ENCODE measurements at places on chromosomes 11 and 22. TPM values are rescaled to one million over a fixed set of nuclear protein-coding genes. Genes with fewer than 3 reads are reported as not detected.

The MYOD1 gene
- total RNA-seq, result not detected

- DNase-seq, result no peak
Measured at GRCh38 chr22:37420686-37421467, 6.4 kb downstream of the ELFN2 start.

The OR51G2 gene
- not detected for total RNA-seq

GRCh38 chr22:43828998-43829782, 17.1 kb upstream of the EFCAB6 start:
- no peak for DNase-seq

The TEAD1 gene
- total RNA-seq, result 0.31 TPM

Measured in activated T-cell treated with anti-CD3 and anti-CD28 coated beads, Interleukin-2, amount 50 U/mL, for 72 hours (primary cell).